ENCODE measurements at places on chromosomes 12 and 14.

DNA sequence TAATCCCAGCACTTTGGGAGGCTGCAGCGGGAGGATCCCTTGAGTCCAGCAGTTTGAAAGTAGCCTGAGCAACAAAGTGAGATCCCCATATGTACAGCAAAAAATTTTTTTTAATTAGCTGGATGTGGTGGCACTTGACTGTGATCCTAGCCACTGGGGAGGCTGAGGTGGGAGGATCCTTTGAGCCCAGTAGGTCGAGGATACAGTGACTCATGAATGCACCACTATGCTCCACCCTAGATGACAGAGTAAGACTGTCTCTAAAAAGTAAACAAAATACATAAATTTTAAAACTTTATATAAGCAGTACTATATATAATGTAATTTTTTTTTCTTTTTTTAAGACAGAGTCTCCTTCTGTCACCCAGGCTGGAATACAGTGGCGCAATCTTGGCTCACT, 115.4 kb downstream of the ESR2 start:
- no peak for DNase-seq

DNA sequence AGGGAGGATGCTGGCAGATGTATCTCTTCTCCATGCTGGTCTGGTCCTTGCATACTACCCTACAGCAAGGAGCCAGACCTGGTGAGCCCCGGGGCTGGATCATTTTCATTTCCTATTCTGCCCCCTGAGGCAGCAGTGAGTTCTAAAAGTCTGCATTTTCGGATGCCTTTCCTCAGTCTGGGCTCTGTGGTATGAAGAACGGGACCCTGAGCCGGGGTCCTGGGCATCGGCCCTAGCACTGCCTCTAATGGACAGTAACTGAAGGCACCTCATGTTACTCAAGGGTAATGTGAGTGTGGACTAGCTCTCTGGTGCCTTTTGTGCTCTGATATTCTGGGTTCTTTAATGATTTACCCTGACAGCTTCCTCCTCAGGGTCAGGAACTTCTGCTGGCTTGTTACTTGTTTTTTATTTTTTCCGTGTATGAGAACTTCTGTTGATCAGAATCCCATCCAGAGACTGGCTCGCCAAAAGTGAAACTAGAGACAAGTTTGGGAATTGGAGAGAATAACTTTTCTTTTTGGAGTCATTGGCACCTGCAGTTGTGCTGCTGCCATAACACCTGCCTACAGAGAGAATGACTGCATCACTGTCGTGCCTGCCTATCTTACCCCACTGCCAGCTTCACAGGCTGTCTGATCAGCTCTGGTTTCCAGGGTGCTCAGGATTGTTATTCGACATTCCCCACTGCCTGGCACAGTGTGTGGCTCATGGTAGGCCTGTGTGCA, 62.3 kb downstream of the SUSD6 start:
- DNase-seq: no peak

DNA sequence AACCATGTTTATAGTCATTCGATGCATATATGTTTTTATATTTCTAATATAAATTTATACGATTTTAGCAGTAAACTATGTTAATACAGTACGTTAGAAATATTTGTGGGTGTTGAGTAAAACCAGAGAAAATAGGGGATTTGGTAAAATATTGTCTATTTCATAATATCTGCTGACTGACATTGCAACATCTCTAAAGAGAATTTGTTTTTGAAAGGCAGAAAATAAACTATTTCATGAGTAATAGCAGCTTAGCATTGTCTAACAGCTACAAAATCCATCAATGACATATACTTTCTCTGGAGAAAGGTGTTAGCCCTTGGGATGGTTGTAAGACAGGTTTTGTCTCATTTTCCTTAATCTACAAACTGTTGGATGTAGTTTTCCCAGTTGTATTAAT, 144.9 kb downstream of the PDE3A start:
- DNase-seq: no peak

DNA sequence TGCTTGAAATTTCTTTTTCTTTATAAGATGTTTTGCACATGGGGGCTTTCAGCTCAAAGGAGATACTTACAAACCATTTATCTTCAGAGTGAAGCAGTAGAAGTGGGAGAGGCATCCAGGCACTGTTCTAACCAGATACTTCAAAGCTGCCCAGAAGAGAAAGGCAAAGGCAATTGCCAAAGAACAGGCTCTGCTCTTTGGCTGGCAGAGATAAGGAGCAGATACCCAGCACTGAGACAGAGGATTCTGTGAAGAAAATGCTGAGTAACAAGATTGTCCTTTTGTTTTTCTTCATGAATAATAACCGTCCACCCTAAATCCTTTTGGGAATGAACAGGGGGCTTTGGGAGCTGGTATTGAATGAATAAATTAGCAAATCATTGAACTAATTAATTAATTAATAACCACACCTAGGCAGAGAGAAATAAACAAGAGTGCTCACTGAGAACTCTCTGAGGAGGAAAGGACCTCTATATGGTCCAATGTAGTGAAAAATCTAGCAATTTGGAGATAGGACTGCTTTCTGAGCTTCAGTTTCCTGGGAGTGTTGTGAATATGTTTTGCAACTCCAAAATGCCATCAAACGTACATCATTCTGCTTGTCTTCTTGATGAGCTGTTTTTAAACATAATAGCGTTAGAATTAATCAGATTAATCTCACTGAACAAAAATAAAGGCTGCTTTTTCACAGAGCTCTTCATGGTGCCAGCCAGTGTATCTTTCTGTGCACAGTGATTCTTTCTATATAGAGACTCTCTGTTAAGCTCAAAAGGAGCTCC, 192.8 kb upstream of the AMIGO2 start:
- no peak for DNase-seq

GRCh38 chr14:65239143-65239937, 137.0 kb upstream of the MAX start:
- no peak for DNase-seq

DNA sequence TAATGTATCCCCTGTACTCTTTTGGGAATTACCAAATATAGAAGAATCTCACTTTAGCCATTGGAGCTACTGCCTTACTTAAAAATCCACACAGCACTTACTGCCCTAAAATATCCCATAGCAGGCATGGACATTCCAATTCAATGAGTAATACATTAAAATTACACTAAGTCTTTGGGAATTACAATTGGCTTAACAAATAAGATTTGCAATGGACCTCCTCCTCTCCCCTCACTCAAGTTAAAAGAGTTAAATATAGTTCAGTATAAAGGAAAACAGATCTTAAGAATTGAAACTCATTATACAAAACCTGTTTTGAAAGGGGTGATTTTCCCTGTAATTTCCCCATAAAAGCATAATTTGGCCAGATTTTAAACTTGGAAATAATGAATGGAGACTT, 477.1 kb downstream of the SLC16A7 start:
- DNase-seq: no peak

GRCh38 chr12:114165921-114166320, 199.8 kb upstream of the RBM19 start:
- DNase-seq: no peak

- DNase-seq: no peak
These were observed 17.6 kb downstream of the KERA start for GRCh38 chr12:91040096-91040755.

DNA sequence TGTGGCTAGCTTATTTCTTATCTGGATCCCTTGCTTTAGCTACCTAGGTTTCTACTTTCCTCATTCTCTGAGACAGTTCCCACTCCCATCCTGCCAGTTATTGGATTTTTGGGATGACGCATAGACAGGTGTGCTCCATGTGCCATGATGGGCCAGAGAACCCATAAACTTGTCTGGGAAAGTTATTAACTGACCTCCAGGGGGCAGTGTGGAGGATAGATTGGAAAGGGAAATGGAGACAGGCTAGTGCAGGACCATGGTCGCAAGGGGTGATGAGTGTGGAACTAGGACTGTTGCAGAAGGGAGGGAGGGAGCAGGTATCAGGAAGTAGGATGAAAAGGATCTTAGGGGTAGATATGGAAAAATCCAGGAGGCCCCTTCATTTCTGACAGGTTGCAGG, 80.3 kb downstream of the ESRRB start:
- DNase-seq: no peak

DNA sequence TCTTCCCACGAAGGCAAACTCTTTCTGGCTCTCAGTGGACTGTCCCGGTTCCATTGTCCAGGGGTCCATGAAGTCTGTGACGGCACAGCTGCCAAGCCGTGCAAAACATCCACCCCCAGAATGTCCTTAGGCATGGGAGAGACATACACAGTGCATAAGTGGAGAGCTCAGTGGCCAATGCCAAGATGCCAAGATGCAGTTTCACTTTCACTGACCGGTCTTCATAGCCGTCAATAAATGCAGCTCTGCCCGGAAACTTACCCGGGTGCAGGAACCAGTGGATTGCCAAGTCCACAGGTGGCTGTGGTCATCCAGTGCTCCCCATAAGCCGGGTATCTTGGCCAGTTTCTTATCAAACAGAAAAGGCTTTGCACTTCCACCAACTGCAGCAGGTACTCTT, 162.3 kb downstream of the PTCSC3 start:
- DNase-seq: no peak

GRCh38 chr14:39722547-39723273, 290.5 kb upstream of the FBXO33 start:
- no peak for DNase-seq

DNA sequence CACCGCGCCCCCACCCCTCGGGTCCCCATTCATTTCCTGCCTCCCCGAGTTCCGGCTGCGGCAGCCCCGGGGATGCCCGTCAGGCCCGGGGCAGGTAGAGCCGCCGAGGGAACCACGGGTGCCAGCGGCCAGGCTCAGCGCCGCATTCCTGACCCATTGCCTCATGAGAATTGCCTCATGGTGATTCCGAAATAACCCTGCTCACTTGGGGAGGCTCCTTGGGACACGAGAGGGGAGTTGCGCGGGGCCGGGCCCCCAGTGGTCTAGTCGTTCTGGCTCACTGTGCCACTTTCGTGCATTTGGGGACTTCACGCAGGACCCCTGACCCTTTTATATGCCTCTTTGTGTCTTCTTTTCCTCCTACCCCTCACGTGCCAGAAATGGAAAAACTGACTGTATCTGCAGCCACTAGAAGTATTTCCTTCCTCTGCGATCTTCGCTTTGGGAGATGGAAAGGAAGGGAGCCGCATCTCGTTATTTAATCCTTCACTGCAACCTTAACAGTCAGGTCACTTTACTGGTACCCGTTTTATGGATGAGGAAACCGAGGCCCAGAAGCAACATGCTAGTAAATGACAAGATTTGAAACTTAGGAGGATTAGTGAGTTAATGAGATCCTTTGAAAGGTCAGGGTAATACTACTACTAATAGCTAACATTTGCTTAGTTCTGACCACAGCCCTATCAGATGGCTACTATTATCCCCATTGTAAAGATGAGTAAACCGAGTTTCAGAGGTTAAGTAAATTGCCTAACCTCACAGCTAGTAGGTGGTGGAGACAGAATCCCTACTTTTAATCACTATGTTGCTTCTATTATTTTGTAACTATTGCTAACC, 768 bp downstream of the PTPN11 start:
- no peak for DNase-seq

GRCh38 chr14:90697132-90697531, 119.1 kb downstream of the TTC7B start:
- DNase-seq: no peak

DNA sequence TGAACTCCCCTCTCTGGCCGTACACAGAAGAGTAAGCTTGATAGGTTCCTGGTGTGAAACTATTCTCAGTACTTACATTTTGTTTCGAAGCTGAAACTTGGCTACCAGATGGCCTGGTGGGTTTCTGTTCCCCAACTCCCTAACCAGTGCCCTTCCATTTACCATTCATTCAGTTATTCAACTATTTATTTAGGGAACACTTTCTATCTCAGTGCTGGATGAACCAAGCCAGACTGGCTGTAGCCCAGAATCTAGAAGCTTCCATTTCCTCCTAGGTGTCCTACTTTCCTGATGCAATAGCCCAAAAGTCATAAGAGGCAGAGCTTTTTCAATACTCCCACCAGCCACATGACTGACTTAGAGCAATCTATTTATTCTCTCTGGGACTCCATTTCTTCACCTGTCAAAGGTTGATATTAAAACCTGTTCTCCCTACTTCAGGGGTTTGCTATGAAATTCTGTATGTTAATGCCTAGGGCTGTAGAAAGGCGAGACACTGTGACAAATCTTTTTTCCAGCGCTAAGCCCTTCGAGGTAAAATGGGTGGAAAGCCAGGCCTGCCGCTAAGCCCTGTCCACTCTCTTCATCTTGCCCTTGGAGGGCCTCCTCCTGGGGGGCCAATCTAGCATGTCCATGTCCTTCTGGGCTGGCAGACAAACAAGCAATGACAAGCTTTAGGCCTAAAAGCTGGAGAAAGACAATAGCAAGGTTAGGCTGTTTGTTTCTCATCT, 8.1 kb upstream of the IRF2BPL start:
- no peak for DNase-seq

- DNase-seq: no peak
These were observed 15.9 kb downstream of the DENND5B start for GRCh38 chr12:31574803-31575575.

DNA sequence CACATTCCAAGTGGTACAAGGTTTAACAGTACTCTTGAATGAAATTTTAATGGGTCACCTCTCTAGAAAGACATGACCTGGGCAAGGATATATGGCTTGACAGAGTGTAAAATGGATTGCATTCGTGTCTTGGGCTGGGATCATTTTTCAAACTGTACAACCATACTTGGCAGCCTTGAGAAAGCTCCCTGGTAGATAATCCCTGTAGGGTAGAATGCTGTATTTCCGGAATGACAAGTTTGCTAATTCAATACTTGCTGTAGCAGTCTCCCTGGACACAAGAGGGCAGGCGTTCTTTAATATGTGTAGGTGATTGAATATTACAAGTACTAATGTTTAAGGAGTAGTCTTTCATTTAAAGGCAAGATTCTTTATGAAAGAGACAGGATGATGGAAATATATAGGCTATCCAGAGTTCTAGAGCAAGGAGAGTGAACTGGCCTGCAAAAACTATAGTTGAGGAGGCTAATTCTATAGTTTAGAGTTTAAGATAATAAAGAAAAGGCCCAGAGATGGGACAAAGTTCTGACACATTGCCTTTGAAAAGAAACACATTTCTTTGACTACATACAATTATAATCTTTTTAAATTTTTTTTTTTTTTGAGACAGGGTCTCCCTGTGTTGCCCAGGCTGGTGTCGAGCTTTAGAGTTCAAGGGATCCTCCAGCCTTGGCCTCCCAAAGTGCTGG, 53.4 kb downstream of the PLBD1 start:
- DNase-seq: no peak

- no peak for DNase-seq
These were observed 28.9 kb upstream of the TMX1 start for GRCh38 chr14:51211149-51211548.

DNA sequence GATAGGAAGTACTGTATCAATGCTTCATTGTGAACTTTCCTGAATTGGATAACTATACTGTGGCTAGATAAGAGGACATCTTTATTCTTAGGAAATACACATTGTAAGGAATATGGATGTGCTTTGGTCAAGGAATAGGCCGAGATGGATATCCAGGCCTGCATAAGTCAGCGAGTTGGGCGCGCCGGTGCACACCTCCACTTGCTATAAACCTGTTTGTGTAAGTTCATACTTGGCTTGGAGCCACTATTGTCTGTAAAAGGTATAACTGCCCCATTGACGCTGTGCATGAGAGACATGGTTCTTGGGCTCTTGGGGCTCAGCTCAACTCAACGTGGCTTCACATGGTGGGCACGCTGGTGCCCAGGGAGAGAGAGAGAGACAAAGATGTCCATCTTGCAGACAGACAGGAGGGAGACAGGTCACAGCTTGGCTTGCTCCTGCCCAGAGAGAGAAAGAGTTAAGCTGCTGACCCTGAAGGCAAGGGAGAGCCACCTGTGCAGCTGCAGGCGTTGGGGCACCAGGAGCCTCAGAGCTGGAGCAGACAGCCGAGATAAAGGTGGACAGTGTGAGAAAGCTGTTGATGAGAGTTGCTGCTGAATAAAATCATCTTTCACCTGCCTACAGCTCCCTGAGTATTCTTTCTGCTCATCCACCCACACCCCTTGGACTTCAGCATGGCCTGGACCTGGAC, 34.1 kb upstream of the COCH start:
- DNase-seq: no peak

GRCh38 chr14:55126932-55127459, 2.1 kb upstream of the LGALS3 start:
- no peak for DNase-seq

Data from stimulated activated CD8-positive, alpha-beta memory T cell treated with anti-CD3 and anti-CD28 coated beads, Interleukin-15, amount 100 ng/mL, for 1 hour (primary cell).